ENCODE measurements at places on chromosomes 1 and 21. TPM values are rescaled to one million over a fixed set of nuclear protein-coding genes. Genes with fewer than 3 reads are reported as not detected.
A peak's percentile ranks its signal among the peaks of the same experiment; 100 is the strongest.

The SIK1 gene
- 7.3 TPM for total RNA-seq

- DNase-seq = no peak
Observed at GRCh38 chr1:11952455-11953109, 18.1 kb downstream of the PLOD1 start.

The NBPF6 gene
- total RNA-seq = not detected

DNA sequence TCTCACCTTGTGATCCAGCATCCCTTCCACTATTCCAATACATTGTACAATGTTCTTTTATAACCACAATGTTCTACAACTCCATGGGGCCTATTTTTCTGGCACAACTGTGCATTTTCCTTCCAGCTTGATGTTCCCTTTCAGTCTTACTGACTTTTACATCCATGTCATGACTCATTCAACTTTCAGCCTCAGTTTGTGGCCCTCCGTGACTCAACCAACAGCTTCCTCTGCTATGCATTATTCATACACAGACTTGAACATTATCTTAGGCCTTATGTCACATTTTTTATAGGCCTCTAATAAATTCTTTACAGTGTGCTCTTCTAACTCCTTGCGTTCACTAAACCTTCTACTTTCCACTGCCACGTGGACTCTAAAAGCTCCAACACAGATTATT, 119.4 kb upstream of the PRMT6 start:
- no peak for DNase-seq

DNA sequence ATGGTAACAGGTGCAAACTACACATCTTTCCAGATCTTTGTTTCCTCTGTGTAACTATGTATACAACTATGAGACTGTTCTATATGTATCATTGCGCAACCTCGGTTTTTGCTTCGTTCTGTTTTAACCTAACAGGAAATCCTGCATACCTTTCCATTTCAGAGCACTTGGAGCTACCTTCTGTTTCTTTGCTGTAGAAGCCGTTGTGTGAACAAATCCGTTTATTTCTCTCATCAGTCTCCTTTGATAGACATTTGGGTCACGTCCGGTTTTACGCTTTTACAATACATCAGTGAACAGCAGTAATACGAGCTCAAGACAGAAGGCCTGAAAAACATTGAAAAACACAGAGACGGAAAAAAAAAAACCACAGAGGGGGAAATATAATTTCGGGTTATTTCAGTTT, 10.5 kb downstream of the ATP5IF1 start:
- DNase-seq = no peak

DNA sequence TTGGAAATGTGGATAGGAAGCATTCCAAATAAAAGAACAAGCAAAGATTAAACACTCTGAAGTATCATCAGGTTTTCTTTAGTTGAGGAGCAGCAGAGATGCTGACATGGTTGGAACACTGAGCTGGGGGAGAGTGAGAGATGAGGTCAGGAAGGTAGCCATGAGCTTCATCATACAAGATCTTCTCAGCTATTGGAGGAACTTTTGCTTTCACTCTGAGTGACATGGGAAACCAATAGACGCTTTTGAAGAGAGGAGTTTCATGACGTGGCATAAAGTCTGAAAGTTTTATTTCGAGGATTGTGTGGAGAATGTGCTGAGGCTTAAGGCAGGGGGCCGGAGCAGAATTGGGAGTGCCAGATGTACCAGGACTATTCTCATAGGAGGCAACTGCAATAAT, 616.2 kb upstream of the CAMK1G start:
- DNase-seq = no peak

DNA sequence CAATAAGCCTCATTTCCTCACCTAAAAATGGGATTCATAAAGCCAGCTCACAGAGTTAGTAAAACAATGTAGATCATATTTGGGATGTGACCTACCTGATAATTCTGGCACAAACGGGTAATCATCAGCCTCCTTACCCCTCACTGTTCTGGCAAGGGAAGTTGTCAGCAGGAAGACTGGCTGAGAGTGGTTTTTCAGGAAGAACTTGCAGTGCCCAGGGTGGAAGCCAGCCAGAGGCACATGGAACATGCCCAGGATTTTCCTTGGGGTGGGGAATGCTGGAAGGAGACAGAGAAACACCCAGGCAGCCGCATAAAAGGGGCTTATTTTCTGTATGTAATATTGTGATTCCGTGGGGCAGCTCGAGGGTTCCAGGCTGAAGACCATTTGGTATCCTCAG, 7.7 kb upstream of the SLC5A9 start:
- DNase-seq = peak; percentile 34

GRCh38 chr1:167934426-167935215, 1.9 kb upstream of the DCAF6 start:
- no peak for DNase-seq

DNA sequence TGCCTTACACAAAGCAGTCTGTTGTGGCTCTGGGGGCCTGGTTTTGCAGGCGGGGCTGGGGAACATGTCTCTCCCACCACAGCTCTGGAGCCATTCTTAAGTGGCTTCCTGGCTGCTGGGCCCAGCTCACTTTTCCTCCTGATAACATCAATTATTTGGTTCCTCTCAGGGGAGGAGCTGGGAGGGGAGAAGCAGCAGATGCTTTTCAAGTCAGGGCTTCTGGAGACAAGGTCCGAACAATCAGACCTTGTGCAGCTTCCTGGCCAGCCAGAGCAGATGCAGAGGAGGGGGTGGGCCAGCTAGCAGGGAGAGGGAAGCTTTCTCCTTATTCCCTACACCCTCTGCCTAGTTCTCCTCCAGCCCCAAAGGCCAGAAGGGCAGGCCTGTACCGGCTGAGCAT, 3.7 kb upstream of the PAQR6 start:
- no peak for DNase-seq

DNA sequence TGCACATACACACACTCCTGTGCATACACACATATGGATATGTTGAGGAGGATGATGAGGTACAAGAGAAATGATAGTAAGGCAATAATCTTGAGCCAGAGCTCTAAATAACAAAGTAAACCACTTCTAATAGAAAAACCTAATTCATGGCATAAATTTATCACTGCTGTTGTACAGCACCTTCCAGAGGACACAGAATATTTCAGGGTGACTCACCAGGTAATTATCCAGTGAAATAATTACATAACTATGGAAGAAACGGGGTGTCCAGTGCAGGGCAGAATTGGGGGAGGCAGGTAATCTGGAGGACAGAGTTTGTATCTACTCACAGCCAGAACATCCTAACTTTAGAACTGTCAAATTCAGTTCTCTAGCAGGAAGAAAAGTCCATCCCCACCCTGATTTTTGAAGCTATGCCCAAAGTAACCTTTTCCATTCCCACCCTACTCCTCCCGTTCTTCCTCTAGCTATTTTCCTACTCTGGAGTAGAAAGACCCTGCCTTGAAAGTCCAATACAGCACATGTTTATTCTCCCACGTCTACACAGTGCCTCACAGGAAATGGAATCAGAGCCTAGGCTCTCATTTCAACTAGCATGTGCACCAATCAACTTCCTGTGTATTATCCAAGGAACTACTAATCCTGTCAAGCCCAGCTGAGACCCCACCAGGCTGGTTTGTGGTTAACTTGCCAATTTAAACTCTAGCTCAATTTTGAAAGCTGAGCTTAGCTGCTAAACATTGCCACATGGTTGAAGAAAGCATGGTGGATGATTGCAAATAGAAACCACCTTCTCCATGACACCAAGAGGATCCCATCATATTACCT, 96.6 kb downstream of the PTPN14 start:
- DNase-seq = no peak

The NUP210L gene
- not detected for total RNA-seq

DNA sequence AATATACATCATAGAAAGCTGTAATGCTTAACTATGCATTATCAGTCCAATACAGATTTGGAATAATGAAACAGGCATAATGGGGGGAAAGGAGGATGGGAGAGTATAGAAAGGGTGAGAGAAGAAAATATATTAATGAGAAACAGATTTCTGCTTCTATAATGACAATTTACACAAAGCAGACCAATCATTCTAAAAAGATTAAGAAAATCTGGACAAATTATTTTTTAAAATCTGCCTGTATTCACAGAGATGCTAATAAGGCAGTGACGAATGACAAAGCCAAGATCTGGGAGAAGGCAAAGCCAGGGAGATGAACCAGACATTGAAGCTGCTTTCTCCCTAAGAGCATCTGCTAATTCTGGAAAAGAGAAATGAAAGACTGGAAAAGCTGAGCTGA, 50.0 kb downstream of the SPATA6 start:
- DNase-seq = no peak

The TUT4 gene
- 105 TPM for total RNA-seq

The FOXD2 gene
- 0.67 TPM for total RNA-seq

GRCh38 chr1:95085376-95085775, 12.6 kb upstream of the ALG14 start:
- DNase-seq = no peak

The KIF17 gene
- 4.9 TPM for total RNA-seq

DNA sequence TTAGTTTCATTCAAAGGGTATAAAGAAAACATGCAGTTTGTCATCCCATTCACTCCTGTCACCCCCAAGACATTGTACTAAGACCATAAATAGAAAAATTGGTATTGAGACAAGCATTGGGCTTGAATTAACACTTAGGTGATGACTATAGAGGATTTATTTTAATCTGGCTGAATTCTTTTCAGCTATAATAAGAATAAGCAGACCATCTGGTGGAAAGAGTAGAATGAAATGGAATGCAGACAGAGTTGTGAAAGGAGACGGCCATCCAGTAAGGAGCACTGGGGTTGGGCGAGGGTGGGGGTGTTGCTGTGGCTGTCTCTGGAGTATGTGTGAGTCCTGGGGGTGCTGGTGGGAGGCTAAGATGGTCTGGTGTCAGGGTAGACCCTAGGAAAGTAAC, 125.0 kb upstream of the IVNS1ABP start:
- no peak for DNase-seq

DNA sequence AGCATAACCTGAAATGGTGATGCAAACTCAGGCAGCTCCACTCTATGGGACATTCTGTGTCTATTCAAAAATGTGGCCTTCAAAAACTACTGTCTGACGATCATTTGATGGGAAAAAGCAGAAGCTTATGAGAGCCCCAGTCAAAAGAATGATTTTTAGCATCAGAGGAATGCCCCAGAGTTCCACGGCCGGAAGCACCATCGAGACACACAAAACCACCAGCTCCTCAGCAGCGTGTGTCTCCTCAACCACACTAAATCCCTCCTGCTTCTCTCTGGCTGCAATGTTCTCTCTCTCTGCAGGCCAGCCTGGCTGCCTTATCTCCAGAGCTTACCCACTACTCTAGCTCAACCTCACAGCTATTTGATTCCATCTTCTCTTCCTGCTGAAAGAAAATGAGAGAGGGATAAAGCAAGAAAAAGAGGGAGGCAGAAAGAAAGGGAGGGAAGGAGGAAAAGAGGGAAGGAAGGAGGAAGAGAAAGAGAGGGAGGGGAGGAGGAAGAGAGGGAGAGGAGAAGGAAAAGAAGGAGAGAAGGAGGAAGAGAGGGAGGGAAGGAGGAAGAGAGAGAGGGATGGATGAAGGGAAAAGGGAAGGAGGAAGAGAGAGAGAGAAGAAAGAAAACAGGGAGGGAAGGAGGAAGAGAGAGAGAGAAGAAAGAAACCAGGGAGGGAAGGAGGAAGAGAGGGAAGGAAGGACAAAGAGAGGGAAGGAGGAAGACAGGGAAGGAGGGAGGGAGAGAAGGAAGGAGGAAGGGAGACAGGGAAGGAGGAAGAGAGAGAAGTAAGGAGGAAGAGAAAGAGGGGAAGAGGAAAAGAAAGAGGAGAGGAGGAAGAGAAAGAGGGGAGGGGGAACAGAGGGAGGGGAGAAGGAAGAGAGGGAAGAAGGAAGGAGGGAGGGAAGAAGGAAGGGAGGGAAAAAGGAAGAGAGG, 33.5 kb upstream of the LAPTM5 start:
- no peak for DNase-seq

The UTS2 gene
- not detected for total RNA-seq

DNA sequence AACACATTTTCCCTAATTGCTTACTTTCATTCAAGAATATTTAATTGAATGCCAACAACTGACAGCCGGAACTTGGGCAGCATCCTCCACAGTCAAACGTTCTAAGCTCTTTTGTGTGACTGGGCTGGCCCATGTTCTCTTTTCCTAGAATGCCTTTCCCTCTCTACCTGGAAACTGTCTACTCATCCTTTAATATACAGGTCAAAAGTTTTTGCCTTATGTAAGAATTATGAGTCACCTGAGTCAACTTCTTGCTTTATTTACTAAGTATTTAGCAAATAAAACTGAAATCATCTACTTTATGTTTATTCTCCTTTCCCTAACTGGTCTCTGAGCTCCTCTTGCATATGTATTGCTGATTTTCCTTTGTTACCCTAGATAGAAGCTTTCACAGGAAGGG, 172.2 kb downstream of the CHRM3 start:
- DNase-seq = no peak

GRCh38 chr1:27366113-27366410, 699 bp downstream of the MAP3K6 start:
- peak; percentile 86 for DNase-seq

DNA sequence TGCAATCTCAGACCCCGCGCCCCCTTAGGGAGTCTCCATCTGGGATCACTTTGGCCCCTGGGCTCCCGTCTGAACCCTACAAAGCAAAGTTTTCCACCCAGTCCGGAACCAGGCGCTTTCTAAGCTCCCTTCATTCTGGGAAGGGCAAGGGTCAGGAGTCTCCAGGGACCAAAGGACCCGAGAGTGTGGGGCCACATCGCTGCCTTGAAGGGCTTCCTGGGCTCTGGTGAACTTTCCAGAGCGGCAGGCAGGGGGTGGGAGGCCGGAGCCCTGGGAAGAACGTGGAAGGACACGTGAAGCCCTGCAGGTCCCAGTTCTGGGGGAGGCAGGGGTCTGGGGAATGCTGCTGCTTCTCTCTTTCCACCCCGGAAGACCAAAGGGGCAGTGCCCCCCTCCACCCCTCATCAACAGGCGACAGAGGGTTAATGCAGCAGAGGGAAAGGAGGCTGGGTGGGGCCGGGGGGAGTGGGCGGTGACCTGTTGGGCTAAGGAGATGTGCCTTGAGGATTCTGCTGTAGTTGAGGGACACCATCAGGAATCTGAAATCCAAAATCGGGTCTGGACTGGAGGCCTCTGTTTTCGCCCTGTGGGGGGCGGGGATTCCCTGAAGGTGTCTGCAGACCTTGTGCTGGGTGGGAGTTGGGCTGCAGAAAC, 734 bp downstream of the CDK18 start:
- no peak for DNase-seq

The SPRR2E gene
- not detected for total RNA-seq

The CNKSR1 gene
- 11.1 TPM for total RNA-seq

GRCh38 chr1:119330466-119331189, 38.0 kb upstream of the HAO2 start:
- no peak for DNase-seq

DNA sequence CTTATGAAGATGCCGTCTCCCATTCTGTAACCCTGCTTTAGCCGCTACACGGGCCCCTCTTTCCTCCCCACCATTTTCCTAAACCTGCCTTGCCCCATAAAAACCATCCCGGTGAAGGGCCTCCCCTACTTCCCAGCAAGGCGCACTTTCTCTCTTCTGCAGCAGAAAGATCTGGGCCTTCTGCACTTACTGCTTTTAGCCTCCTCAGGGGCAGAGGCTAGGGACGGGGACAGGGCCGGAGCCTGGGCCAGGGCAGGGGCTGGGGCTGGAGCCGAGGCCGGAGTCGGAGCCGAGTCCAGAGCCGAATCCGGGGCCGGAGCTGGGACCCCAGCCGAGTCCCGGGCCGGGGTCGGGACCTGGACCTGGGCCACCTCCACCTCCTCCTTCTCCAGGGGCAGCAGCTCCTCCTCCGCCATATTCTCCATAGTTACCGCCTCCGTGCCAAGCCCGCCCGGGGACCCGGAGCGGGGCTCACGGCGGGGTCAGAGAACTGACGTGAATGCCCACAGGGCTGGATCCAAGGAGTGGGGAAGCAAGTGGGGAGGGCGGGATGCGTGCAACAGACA, 382 bp downstream of the TRMT1L start:
- no peak for DNase-seq

- DNase-seq = no peak
Observed at GRCh38 chr21:15868940-15869339, 139.2 kb downstream of the USP25 start.

All from uterus (tissue), 4 donors.